ENCODE measurements at places on chromosomes 1 and 21.

DNA sequence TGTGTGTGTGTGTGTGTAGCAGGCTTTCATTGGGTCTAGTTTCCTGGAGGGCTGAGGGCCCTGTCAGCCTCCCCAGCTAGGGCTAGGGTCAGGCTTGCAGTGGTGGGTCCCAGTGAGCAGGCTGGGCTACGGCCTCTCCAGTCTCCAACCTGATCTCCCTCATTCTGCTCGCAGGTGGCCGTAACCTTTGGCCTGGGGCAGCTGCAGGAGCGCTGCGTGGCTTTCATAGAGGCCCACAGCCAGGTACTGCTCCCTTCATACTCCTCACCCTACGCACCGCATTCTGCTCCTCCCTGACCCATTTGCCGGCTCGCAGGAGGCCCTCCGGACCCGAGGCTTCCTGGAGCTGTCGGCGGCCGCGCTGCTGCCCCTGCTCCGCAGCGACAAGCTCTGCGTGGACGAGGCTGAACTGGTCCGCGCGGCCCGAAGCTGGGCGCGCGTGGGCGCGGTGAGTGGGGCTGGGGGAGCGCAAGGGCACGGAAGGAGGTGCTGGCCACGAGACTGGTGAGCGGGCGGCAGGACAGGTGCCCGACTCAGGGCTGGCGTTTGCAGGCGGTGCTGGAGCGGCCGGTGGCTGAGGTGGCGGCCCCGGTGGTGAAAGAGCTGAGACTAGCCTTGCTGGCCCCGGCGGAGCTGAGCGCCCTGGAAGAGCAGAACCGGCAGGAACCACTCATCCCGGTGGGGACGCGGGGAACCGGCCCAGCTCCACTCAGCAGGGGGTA lies 4.7 kb downstream of the BTBD19 start:
- no peak for DNase-seq

DNA sequence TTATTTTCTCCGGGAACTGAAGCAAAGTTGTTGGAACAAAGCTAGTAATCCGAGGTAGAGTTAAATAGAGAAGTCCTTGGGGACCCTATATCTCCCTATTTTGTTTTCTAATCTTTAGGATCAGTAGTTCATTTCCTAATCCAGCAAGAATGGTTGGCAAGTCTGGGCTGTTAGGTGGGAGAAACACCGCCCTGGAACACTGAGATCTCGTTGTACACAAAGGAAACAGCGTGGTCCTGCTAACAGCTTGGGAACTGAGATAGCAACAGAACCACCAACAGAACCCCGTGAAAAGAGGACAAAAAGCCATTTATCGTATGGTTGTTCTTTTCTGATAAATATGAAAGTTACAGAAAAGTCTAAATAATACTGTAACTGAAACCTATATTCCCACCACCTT lies 121.9 kb upstream of the CDC42BPA start:
- no peak for DNase-seq

DNA sequence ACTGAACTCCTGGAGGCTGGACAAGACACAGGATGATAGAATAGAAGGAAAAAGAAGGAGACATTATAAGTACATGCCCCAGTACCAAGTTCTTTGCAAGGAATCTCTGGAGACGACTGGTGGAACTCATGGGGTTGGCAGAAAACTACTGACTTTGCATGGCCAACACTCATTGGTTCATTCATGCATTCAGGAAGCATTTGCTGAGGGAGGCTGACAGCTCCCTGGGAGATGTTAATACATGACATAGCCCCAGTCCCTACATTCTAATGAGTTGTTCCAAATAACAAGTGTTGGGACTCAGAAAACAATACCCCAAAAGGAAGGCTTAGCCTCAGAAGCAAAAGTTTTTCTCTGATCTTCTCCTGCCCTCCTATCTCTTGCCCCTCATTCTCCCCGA lies 172.8 kb upstream of the IRF2BP2 start:
- DNase-seq: peak; percentile 24

DNA sequence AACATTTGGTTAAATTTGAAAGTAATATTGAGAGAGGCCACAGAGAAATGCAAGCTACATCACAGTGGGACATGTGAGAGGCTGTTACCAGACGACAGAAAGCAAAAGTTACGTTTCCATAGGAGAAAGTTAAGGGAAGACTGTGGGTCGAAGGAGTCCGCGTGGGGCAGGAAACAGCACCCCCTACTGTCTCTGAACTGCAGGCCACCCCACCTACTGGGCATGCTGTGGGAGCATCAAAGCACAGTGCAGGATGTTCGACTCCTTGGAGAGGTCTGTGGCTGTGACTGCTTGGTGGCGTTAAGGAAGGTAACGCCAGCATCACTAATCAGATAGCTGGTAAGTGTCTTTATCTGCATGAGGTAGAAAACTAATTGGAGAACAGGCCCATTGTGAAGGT lies 123.9 kb downstream of the PTBP2 start:
- no peak for DNase-seq

DNA sequence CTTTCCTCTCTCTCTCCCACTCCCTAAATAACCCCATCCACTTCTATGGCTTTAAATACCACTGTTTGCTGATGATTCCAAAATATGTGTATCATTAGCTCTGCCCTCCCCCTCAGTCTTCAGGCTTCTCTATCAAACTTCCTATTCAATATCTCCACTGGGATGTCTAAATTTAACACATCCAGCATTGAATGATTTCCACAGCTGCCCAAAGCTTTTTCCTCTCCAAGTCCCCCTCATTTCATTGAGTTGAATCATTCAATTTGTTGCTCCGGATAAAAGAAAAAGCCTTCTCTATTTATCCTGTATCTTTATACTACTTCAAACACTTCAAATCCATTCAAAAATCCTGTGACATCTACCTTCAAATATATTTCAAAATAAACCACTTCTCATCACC lies 225.0 kb downstream of the SEC16B start:
- no peak for DNase-seq

DNA sequence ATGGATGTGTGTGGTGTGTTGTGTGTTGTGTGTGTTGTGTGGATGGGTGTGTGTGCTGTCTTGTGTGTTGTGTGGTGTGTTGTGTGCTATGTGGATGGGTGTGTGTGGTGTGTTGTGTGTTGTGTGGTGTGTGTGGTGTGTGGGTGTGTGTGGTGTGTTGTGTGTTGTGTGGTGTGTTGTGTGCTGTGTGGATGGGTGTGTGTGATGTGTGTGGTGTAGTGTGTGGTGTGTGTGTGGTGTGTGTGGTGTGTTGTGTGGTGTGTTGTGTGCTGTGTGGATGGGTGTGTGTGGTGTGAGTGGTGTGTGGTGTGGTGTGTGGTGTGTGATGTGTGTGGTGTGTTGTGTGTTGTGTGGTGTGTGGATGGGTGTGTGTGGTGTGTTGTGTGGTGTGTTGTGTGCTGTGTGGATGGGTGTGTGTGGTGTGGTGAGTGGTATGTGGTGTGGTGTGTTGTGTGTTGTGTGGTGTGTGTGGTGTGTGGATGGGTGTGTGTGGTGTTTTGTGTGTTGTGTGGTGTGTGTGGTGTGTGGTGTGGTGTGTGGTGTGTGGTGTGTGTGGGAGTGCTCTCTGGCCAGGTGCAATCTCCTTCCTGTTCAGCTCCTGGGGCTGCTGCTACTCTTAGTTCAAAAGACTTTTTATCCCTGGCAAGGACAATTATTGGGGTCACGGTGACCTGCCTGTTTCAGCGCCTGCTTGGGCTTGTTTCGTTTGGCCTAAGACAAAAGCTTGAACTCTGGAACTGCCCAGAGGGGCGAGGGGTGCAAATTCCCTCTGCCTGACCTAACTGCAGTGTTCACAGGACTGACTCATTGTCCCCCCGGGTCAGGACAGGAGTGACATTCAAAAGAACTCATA lies 101.1 kb downstream of the UBIAD1 start:
- no peak for DNase-seq

- no peak for DNase-seq
These were observed 60.2 kb upstream of the PBX1 start for GRCh38 chr1:164498792-164499191.

DNA sequence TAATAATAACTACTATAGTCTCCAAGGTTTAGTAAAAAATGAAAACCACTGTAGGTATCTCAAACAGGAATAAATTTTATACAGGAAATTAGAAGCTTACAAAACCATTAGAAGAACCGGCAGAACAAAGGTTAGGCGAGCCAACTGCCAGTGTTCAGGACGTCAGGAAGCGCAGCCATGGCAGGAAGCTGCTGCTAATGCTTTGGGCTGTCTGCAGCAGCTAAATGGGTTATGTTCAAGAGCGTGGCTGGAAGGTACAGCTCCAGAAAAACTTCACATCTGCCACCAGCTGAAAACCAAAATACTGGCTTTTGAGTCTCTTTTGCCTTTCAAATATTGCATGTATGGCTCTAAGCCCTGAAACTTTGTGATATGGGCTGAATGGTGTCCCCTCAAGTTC lies 35.7 kb upstream of the MYSM1 start:
- no peak for DNase-seq

GRCh38 chr21:45736042-45736689 lies 92.6 kb downstream of the PCBP3 start:
- DNase-seq: no peak

GRCh38 chr1:95207223-95207935 lies 26.6 kb upstream of the RWDD3 start:
- DNase-seq: no peak

GRCh38 chr1:19046972-19047731 lies 90.7 kb upstream of the IFFO2 start:
- no peak for DNase-seq

- no peak for DNase-seq
These were observed 30.4 kb upstream of the RNF2 start for GRCh38 chr1:185014941-185015340.

DNA sequence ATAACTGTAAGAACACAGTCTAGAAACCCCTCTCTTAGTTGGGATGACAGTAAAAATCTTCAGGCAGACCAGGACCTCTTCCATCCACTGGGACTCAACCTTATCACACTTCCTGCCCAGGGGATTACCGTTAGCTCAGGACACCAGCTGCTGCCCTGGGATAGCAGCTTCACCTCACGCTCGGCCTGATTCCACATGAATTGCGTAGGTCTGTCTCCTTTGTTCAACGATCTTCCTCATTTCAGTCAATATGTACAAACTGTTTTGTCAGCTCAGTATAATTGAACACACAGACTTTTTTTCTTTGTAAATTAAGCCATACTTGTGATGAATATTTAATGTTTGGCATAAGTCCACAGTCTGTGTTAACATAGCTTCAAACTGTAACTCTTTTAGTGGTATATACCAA lies 290.4 kb downstream of the GRIK1 start:
- no peak for DNase-seq

GRCh38 chr1:27031235-27032118 lies 18.8 kb upstream of the TENT5B start:
- DNase-seq: peak; percentile 75

DNA sequence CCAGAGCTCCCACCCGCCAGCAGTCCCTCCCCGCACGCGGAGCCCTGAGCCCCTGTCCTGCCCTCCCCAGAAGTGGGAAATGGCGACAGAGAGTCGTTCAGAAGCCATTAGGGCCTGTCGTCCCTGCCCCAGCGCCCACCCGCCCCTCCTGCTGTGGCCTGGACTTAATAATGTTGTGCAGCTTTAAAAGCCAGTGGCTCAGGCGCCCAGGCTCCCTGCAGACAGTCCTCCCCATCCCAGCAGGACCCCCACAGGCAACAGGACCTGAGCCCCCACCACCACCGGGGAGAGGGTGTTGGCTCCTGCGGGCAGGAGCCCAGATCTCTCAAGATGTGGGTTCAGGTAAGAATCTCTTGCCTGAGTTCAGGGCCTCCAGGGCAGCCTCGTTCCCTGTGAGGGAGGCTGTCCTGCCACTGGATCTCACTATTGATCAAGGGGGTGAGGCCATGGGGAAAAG lies 125.3 kb upstream of the RUNX3 start:
- DNase-seq: no peak

DNA sequence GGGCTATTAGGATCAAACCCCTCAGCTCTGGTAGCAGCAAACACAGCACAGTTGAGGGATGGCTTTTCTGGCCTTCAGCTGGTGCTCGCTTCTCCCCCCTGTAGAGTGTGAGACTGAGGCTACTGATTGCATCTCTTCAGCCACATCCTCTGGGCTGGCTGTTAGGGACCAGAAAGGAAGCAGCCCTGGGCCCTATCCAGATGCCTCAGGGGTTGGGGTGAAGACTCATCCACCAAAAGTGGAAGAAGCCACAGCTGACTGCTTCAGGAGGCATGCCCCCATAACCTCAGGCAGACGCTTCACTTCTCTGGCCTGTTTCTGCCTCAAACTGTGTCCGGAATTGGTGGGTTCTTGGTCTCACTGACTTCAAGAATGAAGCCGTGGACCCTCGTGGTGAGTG lies 6.2 kb upstream of the TMEM200B start:
- DNase-seq: no peak

DNA sequence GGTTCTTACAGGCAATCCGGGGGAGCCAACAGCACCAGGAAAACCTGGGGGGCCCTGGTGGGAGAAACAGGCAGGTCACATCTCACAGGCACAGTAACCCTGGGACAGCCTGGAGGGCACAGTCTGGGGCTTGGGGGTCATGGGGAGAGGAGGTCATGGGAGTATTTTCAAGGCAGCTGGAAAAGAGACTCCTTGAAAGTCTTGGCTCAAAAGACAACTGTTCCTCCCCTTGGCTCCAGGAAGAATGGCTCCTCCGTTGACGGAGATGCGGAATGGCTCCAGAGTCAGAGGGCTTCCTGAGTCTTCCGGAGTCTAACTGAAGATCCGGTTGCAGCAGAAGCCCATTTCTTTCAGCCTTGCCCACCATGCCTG lies 25.9 kb upstream of the PEF1 start:
- DNase-seq: no peak

- DNase-seq: no peak
These were observed 31.1 kb downstream of the FYB2 start for GRCh38 chr1:56788102-56788501.

GRCh38 chr21:36690628-36691554 lies 8.0 kb upstream of the SIM2 start:
- no peak for DNase-seq

DNA sequence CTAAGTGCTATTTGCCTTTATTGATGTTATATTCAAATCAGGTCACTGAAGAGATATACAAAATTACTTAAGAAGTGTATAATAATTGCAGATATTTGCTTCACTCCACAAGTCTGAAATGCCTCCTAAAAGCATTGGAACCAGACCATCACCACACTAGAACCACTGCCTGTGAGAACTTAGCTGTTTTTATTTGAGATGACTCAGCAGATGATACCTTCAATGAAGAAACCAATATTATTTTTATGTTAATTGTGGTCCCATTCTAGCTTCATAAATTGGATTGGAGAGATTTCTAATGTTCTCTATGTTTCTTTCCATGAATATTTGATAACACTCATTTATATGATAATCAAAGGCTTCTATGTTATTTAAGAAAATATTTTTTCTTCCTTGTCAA lies 740.6 kb downstream of the KCNT2 start:
- DNase-seq: no peak

GRCh38 chr1:229879746-229880145 lies 187.3 kb upstream of the GALNT2 start:
- DNase-seq: no peak

DNA sequence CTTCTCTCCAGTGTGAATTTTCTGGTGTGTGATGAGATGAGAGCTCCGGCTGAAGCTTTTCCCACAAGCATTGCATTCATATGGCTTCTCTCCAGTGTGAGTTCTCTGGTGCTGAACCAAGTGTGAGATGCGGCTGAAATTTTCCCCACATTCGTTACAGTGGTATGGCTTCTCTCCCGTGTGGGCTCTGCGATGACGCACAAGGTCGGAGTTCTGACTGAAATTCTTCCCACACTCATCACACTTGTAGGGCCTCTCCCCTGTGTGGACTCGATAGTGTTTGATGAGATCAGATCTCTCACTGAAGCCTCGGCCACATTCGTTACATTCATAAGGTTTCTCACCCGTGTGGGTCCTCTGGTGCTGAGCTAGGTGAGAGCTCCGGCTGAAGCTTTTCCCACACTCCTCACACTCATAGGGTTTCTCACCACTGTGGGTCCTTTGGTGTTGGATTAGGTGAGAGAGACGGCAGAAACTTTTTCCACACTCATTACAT lies 7.4 kb downstream of the ZNF436 start:
- DNase-seq: no peak

GRCh38 chr1:36628804-36629203 lies 146.1 kb upstream of the CSF3R start:
- no peak for DNase-seq

All from fibroblast of gingiva (primary cell).